RWPE2 (cell line): ENCODE measurements at places on chromosomes 11 and 22.

DNA sequence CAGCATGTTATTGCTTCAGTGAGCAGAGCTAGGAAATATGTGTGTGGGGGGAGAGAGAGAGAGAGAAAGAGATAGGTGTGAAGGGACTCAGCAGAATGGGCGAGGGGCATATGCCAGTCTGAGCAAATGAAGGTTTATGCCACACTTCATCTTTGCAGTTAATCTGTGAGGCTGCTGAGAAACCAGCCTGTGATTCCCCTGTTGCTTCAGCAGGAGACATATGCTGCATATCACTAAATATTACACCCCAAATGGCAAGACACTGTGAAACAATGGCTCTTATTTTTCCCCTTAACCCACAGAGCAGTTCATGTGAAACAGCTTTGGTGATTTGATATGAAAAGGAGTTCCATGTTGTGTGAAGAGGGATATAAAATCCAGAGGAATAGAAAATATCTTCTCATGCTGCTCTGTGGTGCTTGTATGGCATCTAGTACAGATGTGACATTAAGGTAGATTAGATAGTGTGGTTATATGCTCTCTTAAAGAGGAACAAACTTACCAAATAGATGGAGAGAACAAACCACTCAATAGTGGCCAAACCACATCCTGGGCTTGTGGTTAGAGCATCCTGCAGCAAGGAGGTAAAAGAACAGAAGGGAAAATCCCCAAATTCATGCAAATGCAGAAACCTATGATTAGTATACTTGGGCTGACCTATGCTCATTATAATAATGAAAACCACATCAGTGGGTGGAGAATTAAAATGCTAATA lies 864.2 kb downstream of the FAM181B start:
- no peak overlapping the region for H3K27ac ChIP-seq
- H3K4me3 ChIP-seq = no peak overlapping the region
- no peaks in the 10 kb centered on the region for H3K4me1 ChIP-seq
- DNase-seq = no peak
- H3K36me3 ChIP-seq = no peaks in the 10 kb centered on the region

GRCh38 chr11:29293825-29294224 lies 723.0 kb downstream of the KCNA4 start:
- peak overlapping the region; percentile 45 for H3K27ac ChIP-seq
- H3K4me1 ChIP-seq = peaks cover 10% of the 10 kb centered on the region
- no peak for DNase-seq
- H3K36me3 ChIP-seq = no peaks in the 10 kb centered on the region
- H3K27me3 ChIP-seq = no peaks in the 10 kb centered on the region

DNA sequence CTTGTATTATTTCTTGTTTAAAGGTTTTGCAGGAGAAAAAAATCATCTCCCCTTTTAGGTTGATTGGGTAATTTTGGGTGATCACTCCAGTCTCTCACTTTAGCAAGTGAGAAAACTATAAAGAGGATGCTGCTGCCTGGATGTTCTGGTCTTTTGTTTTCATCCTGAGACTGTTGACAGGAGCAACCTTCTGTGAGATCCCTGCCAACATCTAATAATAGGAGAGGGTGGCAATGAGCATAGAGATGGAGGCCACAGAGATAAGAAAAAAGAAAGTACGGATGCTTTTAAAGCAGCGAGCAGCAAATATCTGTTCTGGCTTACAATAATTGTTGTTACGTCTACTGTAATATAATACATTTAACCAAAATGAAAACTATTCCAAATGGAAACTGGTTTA lies 293.6 kb upstream of the MTNR1B start:
- H3K27me3 ChIP-seq = no peaks in the 10 kb centered on the region
- no peaks in the 10 kb centered on the region for H3K4me1 ChIP-seq
- no peaks in the 10 kb centered on the region for H3K36me3 ChIP-seq
- no peak for DNase-seq
- H3K27ac ChIP-seq = no peak overlapping the region
- H3K4me3 ChIP-seq = no peak overlapping the region

DNA sequence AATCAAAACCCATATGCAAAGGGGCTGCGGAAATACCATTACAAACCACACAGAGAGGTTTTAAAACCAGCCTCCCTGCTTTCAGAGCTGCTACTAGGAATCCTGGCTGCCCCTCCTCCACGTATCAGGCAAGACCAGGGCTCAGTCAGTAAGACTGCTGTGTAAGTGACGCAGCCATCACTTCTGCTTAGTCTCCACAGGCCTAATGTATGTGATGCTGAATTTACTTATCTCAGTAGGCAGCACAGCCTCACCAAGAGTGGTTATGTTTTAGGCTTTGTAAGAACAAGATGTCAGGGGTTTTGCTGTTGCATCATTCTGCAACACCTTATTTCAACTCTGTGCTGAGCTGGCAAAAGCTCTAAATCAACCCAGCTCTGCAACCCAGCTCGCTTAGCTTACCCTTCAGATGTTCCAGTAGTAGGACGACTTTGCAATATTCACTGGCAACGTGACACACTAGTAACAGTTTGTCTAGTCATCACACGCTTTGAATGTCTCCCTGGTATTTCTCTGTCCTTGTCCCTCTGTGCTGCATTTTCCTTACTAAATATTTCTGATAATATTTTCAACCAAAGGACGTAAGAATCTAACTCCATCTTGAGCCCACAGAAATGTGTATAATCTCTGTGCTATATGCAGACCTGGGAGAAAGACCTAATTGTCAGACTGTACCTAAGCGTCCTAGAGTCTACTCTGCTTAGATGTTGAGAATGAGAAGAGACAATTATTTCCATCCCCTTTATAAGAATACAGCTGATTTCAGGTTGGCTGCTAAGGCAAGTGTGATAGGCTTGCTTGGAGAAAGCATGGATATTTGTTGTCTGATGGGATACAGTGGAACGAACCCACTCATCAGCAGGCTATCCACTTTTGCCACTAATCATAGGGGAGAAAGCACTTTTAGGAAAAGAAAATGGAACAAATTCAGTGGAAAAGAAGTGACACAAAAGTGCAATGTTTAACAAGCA lies 72.2 kb downstream of the LARGE2 start:
- DNase-seq = no peak
- H3K4me3 ChIP-seq = no peak overlapping the region
- no peak overlapping the region for H3K27ac ChIP-seq
- no peaks in the 10 kb centered on the region for H3K4me1 ChIP-seq
- H3K36me3 ChIP-seq = no peaks in the 10 kb centered on the region
- H3K27me3 ChIP-seq = no peaks in the 10 kb centered on the region

DNA sequence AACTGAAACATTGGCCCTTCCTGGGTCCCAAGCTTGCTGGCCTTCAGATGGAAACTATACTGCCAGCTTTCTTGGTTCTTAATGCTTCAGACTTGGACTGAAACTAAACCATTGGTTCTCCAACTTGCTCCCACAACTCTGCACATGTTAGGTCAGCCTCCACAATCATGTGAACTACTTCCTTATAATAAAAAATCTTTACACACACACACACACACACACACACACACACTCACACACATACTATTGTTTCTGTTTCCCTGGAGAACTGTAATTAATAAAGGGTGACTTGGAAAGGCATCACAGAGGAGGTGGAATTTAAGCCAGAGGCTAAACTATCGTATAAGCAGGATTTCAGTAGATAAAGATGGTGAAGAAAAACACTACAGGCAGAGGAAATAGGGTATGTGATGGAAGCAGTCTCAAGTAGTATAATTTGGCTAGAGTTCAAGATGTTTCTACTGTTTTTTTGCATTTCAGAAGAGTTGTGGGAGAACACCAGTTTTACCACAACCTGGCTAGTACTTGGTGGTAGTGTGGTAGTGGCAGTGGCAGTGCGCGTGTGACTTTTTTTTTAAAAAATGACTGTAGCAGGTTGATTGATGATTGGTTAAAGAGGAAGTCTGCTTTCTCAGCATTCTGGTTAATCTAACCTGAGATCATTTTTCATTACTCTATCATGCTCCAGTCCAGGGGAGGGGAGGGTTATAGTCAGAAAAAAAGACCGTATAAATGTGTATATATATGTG lies 70.1 kb downstream of the PDE3B start:
- no peaks in the 10 kb centered on the region for H3K4me1 ChIP-seq
- no peaks in the 10 kb centered on the region for H3K27me3 ChIP-seq
- no peaks in the 10 kb centered on the region for H3K36me3 ChIP-seq
- no peak for DNase-seq

DNA sequence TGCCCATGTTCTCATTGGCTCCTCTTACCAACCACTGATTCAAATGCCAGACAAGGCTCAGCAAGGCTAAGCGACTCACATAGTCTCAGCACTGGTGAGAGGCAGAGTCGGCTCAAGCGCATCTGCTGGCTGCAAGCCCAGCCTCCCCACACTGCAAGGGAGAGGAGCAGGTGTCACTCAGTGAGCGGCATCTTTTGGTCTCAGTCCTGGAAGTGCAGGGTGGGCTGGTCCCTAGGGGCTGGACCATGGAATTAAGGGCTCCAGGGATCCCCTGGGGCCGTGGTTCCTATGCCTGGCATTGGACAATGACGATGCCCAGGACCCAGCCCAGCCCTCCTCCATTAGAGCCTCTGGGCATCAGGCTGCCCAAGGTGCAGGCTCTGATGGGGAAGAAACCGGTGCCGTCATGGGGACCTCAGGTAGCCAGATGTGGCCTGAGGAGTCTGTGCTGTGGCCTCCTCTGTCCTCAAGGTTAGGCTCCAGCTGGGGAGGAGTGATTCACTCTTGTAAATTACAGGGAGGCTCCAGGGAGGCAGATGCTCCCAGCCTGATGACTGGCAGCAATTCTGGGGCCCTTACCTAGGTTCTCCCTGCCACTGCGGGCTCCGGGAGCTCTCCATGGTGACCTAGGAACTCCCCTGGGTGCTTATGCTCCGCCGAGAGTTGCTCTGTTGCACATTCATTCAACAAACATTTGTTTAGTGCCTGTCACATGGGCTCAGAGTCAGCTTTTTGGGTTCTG lies 28.0 kb downstream of the FADS2 start:
- H3K4me1 ChIP-seq = no peaks in the 10 kb centered on the region
- H3K27ac ChIP-seq = no peak overlapping the region
- peak; percentile 24 for DNase-seq
- peaks cover 96% of the 10 kb centered on the region for H3K36me3 ChIP-seq
- no peak overlapping the region for H3K4me3 ChIP-seq

GRCh38 chr11:33064866-33065265 lies 25.5 kb downstream of the TCP11L1 start:
- H3K36me3 ChIP-seq = peaks cover 75% of the 10 kb centered on the region
- H3K4me1 ChIP-seq = peaks cover 20% of the 10 kb centered on the region
- H3K4me3 ChIP-seq = no peak overlapping the region
- H3K27me3 ChIP-seq = no peaks in the 10 kb centered on the region
- DNase-seq = no peak
- peak overlapping the region; percentile 87 for H3K27ac ChIP-seq

DNA sequence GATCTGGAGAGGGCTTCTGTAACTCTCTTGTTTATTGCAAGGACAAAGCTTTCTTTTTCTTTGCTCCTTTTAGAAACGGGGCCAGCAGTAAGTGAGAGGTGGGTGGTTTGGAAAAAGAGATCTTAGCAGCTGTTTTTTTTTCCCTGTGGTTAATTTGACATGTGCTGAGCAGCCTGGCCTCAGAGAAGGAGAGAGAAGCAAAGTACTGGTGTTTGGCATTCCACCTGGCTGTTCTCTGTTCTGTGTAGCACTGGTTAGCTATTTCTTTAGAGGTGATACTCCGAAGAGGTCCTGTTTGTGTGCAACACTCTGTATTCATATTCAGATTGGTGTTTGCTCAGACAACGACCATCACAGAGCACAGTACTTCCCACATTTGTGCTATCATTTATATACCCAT lies 80.8 kb upstream of the SORL1-AS1 start:
- no peak for DNase-seq
- H3K27ac ChIP-seq = no peak overlapping the region
- no peaks in the 10 kb centered on the region for H3K27me3 ChIP-seq
- H3K36me3 ChIP-seq = no peaks in the 10 kb centered on the region; the same call in 1 of the 2 replicates

DNA sequence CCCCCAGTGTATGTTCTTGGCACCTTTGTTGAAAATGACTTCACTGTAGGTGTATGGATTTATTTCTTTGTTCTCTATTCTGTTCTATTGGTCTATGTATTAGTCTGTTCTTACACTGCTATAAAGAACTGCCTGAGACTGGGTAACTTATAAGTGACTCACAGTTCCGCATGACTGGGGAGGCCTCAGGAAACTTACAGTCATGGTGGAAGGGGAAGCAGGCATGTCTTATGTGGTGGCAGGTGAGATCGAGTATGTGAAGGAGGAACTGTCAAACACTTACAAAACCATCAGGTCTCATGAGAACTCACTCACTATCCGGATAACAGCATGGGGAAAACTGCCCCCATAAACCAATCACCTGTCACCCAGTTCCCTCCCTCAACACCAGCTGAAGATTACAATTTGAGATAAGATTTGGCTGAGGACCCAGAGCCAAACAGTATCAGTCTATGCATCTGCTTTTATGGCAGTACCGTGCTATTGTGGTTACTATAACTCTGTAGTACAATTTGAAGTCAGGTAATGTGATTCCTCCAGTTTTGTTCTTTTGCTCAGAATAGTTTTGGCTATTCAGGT lies 836.2 kb downstream of the DLG2 start:
- DNase-seq = no peak
- peaks cover 7% of the 10 kb centered on the region for H3K27me3 ChIP-seq
- no peak overlapping the region for H3K27ac ChIP-seq
- no peak overlapping the region for H3K4me3 ChIP-seq
- no peaks in the 10 kb centered on the region for H3K36me3 ChIP-seq

GRCh38 chr22:17198170-17199002 lies 20.8 kb downstream of the ADA2 start:
- no peaks in the 10 kb centered on the region for H3K27me3 ChIP-seq
- no peak for DNase-seq
- H3K4me1 ChIP-seq = no peaks in the 10 kb centered on the region

DNA sequence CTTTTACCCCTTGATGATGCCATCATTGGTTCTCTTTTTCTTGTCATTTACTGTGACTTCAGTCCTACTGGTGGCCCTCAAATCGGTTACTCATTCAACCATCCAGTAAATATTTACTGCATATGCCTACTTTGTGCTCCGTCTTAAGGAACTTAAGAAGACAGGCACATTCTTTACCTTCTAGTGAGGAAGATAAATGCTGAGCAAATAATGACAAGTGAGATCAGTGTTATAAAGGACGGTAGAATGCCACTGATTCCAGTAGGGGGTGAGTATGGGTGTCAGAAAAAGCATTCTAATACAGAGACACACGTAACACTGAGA lies 1.6 kb downstream of the ANKRD42 start:
- peaks cover 13% of the 10 kb centered on the region for H3K4me1 ChIP-seq
- H3K4me3 ChIP-seq = peak overlapping the region; percentile 83
- peaks cover 37% of the 10 kb centered on the region for H3K36me3 ChIP-seq

DNA sequence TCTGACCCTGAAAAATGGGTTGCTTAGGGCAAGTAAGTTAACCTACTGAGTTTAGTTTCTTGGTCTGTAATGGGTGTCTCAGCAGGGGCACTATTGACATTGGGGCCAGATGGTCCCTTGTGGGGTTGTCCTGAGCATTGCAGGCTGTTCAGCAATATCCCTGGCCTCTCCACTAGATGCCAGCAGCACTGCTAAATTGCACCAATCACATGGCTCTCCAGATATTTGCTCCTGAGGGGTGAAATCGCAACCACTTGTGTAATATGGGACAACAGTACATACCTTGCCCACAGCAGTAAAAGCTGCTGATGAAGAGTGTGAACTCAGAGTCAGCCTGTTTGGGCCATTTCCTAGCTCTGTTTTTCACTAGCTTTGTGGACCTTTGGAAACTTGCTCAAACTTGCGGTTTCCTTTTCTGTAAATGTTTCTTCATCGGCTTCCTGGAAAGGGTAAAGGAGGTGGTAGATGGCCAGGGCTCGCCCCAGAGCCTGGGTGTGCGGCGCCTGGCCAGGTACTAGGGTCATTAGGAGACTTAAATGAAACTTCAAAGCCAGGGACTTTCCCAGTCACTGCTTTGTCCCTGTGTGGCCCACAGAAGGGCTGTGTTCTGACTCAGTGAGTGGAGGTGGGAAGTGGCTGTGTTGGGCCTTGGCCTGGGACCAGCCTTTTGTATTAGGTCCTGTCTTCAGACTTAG lies 13.0 kb downstream of the NCF4 start:
- no peak overlapping the region for H3K4me3 ChIP-seq
- no peak for DNase-seq
- no peaks in the 10 kb centered on the region for H3K36me3 ChIP-seq
- peaks cover 33% of the 10 kb centered on the region for H3K4me1 ChIP-seq
- H3K27ac ChIP-seq = peak overlapping the region; percentile 86
- H3K27me3 ChIP-seq = no peaks in the 10 kb centered on the region
